ENCODE measurements at places on chromosomes 13 and 19.

- no peak for DNase-seq
Observed at GRCh38 chr13:46045424-46045823, 7.1 kb downstream of the ZC3H13 start.

DNA sequence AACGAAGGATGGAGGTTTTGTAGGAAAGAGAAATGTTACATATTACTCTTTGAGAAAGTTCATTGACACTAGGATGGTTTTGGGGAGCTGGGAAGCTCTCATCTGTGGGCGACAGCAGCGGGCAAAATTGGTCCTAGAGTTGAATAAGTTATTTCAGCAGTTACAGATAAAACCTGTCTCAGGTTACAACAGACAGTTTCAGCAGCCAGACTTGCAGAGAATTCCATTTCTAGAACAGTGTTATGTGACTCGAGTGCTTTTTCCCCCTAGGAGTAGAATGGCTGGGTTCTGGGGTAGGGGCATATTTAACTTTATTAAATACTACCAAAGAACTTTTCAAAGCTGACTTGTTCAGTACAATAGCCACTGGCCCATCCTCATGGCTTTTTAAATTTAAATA, 46.7 kb upstream of the UBL3 start:
- DNase-seq: no peak

DNA sequence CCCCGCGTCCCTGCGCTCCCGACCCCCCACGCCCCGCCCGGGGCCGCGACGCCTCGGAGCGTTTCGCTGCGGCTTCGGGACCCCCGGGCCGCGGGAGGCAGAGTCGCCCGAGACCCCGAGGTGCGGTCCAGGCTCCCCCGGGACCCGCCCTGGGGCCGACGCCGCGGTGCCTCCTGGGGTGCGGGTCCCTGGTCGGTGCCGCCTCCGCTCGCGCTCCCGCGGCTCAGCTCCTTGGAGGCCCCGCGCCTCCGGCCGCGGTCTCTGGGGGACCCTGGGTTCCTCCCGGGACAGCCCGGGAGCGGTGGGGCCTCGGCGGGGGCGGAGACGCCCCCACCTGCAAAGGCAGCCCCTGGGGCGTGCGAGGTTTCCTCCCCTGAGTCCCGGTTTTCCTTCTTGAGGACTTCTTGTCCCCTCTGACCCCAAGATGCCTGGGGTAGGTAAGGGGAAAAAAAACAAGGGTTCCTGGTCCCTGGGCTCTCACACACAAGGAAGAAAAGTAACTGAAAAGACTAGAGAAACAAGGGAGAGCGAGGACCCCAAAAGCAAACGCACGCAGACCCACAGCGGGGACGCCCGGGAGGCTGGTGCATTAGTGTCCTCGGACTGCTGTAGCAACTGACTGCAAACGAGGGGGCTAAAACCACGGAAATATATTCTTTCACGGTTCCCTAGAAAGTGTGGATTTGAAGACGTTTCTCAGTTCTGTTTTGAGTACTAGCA, 740 bp downstream of the ZNF555 start:
- no peak for DNase-seq

DNA sequence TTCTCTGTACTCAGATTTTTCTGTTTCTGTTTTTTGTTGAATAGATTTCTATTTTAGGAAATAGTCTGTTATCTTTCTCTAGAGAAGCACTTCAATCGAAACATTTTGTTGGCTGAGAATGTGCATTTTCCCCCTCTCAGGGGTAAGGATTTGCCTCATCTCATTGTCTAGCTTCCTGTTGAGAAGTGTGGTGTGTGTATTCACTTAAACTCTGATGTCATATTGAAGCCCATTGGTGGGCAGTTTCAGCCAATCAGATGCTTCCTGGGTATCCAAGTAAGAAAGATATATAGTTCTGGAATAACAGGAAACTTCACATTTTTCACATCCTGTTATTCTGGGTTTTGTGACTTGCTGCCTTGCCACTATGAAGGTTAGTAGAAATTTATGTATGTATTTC, 87.6 kb downstream of the ARHGEF7 start:
- no peak for DNase-seq

DNA sequence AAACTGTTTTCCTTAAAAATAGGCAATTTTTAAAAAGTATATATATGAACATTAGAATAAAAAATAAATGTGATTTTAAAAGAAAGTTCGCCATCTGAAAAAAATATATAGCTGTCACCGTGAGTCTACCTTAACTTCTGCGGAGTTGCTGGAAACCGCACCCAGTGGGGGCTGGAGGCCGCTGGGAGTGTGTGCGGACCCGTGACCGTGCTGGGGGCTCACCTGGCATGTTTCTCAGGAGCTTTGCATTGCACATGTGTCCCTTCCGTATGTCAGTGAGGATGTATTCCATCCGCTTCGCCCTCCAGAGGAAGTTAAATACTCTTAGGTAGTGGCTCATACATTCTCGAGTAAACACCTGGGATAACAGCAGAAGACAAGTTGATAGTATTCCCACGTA, 71.7 kb downstream of the TUBGCP3 start:
- no peak for DNase-seq

GRCh38 chr13:101465877-101466276, 13.4 kb downstream of the ITGBL1 start:
- DNase-seq: no peak

GRCh38 chr19:36488118-36488845, 1.1 kb downstream of the ZNF566 start:
- no peak for DNase-seq

- no peak for DNase-seq
Observed at GRCh38 chr13:24737042-24737441, 26.9 kb upstream of the RNF17 start.

- no peak for DNase-seq
Observed at GRCh38 chr13:33392794-33393405, 107.3 kb upstream of the STARD13 start.

- DNase-seq: no peak
Observed at GRCh38 chr13:43874504-43875092, 4.9 kb downstream of the CCDC122 start.

- DNase-seq: no peak
Observed at GRCh38 chr19:3691372-3691716, 8.9 kb downstream of the PIP5K1C start.

GRCh38 chr13:106078191-106078590, 457.3 kb downstream of the EFNB2 start:
- DNase-seq: no peak

- no peak for DNase-seq
Observed at GRCh38 chr13:111857846-111858560, 208.9 kb upstream of the SOX1 start.

- no peak for DNase-seq
Observed at GRCh38 chr19:12872941-12873890, 8.0 kb downstream of the DNASE2 start.

- no peak for DNase-seq
Observed at GRCh38 chr13:33582121-33582520, 235.8 kb upstream of the RFC3 start.

GRCh38 chr19:39407660-39408391, 1.2 kb downstream of the ZFP36 start:
- DNase-seq: peak; percentile 80

- no peak for DNase-seq
Observed at GRCh38 chr13:46053162-46054012, 841 bp upstream of the ZC3H13 start.

GRCh38 chr19:18898081-18898606, 2.2 kb upstream of the CERS1 start:
- DNase-seq: no peak

DNA sequence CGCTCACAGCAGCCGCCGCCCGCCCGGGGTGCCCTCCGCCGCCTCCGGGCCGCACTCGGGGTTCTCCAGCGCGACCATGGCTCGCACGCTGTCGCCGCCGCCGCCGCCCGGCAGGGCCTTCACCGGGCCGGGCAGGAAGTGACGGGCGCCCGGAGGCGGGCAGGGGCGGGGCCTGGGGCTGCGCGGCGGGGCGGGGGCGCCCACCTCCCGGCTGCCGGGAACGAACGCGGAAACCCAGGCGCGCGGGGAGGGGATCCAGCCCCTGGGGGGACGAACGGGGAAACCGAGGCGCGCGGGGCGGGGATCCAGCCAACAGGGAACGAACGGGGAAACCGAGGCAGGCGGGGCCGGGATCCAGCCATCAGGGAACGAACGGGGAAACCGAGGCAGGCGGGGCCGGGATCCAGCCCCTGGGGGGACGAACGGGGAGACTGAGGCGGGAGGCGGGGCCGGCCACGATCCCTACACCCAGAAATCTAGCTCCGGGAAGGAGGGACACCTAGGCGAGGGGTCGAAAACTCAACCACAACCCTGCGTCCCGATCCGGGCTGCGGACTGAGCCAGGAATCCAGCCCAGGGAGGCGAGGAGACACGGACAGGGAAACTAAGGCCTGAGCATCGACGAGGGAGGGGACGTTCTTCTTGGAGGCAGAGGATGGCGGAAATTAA, at the start of gene R3HDM4:
Gene R3HDM4 (minus strand): TSS at position 140 of the 669 bp plus-strand sequence. CDS start 62 bp downstream, at position 78.
- peak; percentile 80 for DNase-seq

GRCh38 chr13:114259974-114260373, 21.4 kb upstream of the UPF3A start:
- no peak for DNase-seq

DNA sequence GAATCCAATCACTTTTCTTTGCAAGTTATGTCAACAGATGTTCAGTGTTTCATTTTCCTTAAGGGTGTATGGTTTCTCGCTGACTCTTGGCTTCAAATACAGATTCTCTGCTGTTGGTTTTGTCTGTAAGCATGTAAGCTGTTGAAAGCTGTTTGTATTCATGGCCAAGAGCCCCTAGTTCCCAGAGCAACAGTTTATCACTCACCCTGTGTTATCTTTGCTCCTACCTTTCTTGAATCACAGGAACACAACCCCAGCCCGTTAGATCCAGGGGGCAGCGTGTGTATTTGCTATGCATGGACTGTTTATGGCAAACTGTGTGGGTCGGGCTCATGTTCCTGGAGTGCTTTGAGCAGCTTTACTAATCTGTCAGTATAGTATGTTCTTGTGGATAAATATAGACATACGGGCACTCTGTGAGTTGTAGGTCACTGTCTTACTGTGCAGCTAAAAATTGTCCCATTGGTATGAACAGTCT, 28.9 kb downstream of the FRY start:
- no peak for DNase-seq

DNA sequence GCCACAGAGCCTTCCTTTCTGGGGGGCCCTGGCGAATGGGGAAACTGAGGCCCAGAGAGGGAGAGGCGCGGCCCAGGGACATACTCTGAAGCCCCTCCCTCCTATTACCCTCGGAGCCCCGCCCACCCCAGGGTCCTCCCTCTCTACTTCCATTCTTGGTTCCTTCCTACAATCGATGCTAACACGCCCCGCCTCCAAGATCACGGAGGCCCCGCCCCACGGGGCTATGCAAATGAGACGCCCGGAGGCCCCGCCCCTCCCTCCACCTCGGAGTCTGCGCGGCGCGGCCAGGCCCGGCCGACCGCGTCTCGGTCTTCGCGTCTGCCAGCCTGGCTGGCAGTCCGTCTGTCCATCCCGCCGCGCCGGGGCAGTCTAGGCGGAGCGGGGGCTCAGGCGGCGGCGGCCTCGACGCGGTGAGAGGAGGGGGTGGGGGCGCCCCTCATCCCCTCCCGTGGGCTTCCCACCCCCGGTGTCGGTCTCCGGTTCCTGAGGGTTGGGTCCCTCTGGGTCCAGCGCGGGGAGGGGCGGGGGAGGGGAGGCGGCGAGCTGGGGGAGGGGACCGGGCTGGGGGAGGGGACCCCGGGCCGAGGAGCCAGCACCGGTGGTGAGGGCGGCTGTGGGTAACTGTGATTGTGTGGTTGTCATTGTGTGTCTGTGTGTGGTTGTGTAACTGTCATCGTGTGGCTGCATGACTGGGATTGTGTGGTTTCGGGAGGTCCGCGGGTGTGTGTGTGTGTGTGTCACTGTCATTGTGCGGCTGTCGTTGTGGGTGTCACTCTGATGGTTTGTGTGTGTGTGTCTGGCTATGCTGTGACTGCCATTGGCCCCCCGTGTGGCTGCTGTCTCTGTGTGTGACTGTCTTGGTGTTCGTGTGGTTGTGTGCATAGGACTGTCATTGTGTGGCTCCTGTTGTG, at the start of gene PLPPR2:
Gene PLPPR2 (plus strand): TSS at position 273 of the 914 bp plus-strand sequence. CDS start 2,242 bp downstream, outside the sequence.
- DNase-seq: peak; percentile 67

DNA sequence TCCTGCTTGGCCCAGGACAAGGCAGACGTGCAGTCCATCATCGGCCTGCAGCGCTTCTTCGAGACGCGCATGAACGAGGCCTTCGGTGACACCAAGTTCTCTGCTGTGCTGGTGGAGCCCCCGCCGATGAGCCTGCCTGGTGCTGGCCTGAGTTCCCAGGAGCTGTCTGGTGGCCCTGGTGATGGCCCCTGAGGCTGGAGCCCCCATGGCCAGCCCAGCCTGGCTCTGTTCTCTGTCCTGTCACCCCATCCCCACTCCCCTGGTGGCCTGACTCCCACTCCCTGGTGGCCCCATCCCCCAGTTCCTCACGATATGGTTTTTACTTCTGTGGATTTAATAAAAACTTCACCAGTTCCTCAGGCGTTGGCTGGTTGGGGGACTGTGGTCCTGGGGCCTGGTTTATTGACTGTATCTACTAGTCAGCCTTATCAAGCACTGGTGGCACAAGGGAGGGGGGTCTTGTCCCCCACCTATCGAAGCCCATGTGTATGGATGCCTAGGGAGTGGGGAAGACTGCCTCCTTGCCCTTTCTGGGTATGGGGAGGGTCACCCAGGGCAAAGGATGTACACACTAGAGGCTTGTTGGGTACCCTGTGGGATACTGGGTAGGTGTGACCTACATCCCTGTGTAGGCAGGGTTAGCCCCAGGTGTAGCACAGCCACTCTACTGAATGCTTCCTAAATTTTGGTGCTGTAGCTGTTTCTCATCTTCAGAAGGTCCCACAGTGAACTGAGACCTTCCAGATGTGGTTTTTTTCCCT, 4.4 kb downstream of the CHMP2A start:
- no peak for DNase-seq

DNA sequence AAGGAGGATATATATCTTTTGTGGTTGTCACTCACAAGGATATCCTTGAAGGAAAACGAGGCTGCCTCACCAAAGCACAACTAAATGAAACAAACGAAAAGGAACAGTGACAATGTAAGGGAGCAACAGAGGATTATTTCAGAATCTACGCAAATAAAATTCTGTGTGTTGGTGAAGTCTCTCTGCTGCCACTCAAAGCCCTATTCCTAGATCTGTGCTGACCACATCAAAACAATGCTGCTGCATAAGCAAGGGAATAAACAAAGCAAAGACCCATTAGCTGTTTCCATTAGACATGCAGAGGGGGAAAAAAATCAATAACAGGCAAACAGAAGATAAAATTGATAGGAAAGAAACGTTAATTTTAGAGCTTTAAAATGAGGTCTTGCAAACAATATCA, 204.4 kb downstream of the MZT1 start:
- no peak for DNase-seq
